ENCODE measurements at places on chromosomes 7 and 10. TPM values are rescaled to one million over a fixed set of nuclear protein-coding genes. Genes with fewer than 3 reads are reported as not detected.

GPR37 gene
- total RNA-seq: not detected

NKX2-3 gene
- total RNA-seq: not detected

GRCh38 chr7:151429560-151430331, 10.2 kb downstream of the CRYGN start:
- DNase-seq: peak; percentile 53
- H3K36me3 ChIP-seq: no peaks in the 10 kb centered on the region
- H3K4me1 ChIP-seq: peaks cover 41% of the 10 kb centered on the region
- peak overlapping the region; percentile 26 for H3K27ac ChIP-seq
- H3K27me3 ChIP-seq: no peaks in the 10 kb centered on the region

DNA sequence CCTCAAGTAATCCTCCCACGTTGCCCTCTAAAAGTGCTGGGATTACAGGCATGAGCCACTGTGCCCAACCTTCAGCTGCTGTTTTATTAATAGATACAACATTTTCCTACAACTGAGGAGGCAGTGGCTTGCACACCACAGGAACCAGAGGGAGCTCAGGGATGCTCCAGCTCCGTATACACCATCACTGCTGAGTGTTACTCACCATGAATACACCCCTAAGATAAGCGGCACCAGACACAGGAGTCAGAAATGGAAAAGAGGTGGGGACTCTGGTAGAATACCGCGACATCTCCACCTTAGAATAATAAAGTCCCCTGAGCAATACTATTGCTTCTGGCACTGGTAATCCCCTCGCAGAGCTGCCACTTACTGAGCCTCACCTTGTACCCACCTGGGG, 68.7 kb upstream of the PDLIM1 start:
- no peaks in the 10 kb centered on the region for H3K4me1 ChIP-seq
- H3K36me3 ChIP-seq: no peaks in the 10 kb centered on the region
- no peak for DNase-seq
- H3K27ac ChIP-seq: no peak overlapping the region
- peaks cover 7% of the 10 kb centered on the region for H3K27me3 ChIP-seq

GRCh38 chr7:2000153-2000687, 232.5 kb downstream of the MAD1L1 start:
- DNase-seq: no peak
- no peaks in the 10 kb centered on the region for H3K4me1 ChIP-seq
- no peak overlapping the region for H3K27ac ChIP-seq
- no peak overlapping the region for H3K4me3 ChIP-seq
